ENCODE measurements at places on chromosomes 12 and 14.

DNA sequence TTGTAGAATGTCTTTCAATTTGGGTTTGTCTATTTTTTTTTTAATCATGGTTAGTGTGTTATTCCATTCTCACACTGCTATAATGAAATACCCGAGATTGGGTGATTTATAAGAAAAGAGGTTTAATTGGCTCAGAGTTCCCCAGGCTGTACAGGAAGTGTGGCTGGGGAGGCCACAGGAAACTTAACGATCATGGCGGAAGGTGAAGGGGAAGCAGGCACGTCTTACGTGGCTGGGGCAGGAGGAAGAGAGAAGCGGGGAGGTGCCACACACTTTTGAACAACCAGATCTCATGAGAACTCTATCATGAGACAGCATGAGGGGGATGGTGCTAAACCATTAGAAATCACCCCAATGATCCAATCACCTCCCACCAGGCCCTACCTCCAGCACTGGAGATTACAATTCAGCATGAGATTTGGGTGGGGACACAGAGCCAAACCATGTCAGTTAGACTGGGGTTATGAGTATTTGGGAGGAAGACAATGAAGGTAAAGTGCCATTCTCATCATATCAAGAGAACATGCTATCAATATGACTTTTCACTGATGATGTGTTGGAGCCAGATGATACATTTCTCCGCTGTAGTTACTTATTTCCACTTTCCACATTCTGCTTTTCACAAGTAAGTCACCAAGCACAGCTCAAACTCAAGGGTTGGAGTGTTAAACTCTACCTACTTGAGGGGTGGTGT, 45.8 kb downstream of the AP5M1 start:
- no peak for DNase-seq

- no peak for DNase-seq
These were observed 33.9 kb downstream of the SPTLC2 start for GRCh38 chr14:77582511-77582910.

GRCh38 chr12:107843351-107844311, 69.1 kb downstream of the ASCL4 start:
- DNase-seq, result no peak

DNA sequence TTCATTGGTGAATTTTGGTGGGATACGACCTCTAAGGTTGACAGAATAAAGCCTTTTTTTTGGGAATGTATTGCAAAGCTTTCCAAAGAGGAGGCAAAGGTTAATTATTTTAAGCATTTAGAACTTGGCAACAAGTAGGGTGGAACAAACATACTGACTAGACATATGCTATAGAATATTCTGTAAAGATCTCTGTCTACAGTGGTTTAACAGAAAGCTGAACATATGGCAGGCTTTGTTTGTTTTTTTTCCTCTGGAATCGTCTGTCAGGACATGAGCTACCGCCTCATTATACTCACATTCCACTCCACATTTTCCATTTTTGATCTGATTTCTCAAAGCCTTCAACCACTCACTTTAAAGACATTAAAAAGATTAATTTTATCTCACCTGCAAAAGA, 153.4 kb upstream of the PELI2 start:
- DNase-seq, result no peak

DNA sequence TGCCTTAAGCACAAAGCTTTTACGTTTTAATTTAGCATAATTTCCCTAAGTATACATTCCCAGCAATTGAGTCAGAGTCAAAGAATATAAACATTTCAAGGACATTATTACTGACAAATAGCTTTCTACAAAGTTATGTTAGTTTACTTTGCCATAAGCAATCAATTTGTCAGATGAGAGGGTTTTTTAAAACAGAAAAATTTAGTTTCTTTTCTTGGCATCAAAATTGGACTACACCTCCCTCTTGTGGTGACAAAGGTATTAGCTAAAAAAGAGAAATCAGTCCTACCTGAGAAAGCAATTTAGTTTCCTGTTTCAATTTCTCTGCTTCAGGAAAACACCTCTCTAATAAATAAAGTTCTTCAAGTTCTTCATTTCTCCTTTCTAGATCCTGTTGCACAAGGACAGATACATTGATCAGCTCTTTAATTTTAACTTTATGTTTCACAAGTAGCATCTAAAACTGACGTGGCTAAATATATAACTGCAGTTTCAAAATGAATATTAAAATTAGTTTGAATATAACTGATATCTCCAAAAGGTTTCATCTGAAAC, 39.9 kb downstream of the DNAI7 start:
- no peak for DNase-seq

DNA sequence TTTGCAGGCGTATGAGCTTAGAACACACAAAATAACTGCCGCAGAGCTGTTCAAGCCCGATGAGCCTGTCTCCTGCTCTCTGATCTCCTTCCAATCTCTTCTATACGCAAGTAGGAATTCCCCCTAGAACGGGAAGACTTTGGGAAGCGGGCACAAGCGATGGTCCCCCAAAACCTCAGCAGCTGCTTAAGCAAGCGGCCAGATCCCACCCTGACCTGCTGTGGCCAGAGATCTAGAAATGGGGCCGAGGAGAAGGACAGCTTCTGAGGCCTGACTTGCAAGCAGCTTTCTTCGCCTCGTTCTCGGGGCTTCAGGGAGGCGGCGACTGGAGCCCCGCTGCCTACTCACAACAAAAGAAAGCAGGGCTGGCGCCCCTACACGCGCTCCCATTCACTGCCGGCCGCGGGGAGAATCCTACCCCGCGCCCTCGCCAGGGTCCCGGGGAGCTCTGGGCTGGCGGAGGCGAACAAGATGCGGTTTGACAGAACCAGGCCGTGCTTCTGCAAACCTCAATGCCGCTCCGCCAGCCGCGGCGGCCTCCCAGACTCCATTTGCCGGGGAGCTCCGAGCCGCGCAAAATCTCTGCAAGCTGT, 922 bp downstream of the TBX5 start:
- no peak for DNase-seq

- no peak for DNase-seq
These were observed 45.1 kb downstream of the SSH1 start for GRCh38 chr12:108812324-108812723.

- DNase-seq, result no peak
These were observed 149.7 kb upstream of the ARHGAP5 start for GRCh38 chr14:31927348-31927832.

DNA sequence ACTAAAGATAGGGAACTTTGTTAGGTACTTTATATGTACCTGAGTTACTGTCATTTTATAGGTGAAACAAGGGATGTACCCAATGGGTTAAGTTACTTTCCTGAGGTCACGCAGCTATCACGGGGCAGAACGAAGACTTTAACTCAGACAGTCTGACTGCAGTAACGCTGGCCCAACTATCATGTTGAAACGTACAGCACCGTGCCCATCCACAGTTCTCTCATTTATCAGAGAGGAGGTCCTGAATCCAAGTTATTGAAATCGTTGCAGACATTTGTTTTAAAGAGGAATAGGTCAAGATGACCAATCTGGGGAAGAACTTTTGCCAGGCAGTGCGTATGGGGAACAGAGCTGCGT, 587 bp upstream of the C12orf75 start:
- no peak for DNase-seq

- DNase-seq, result no peak
These were observed 2.5 kb upstream of the PPP2R5C start for GRCh38 chr14:101758913-101759593.

GRCh38 chr12:66808606-66809005, 129.7 kb upstream of the GRIP1 start:
- no peak for DNase-seq

GRCh38 chr12:1922985-1923384, 4.5 kb upstream of the CACNA2D4 start:
- no peak for DNase-seq

- no peak for DNase-seq
These were observed 8.4 kb downstream of the KRT8 start for GRCh38 chr12:52896190-52897100.

GRCh38 chr12:115873451-115874082, 403.9 kb downstream of the MED13L start:
- DNase-seq, result no peak

DNA sequence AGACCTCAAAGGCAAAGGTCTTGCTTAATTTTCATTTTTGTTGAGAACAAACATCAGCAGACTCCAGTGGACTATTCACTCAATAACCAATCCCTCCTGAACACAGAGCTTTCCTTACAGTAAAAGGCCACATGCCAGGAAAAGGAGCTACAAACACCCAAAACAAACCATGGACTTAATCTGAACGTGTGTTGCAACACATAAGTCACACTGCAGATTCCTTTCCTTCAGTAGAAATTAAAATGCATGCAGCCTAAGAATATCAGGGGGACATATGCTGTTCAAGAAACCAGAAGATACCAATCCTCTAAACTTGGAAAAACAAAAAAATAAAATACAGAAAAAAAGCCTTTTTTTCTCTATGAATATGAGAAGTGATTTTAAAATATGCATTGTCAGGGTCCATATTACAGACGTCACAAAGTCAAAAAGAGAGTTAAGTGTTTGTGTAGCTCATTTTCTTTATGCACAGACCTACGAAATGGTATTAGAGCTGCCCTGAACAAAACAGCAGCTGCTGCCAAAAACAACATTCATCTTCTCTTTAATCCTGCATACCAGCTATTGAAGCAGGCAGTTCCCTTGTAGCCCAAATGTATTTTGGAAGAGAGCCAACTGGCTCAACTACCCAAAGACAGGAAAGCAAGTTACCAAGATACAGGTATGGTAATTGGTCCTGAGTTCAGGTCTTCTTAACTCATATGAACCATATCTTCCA, 26.2 kb downstream of the KITLG start:
- DNase-seq, result peak; percentile 25

DNA sequence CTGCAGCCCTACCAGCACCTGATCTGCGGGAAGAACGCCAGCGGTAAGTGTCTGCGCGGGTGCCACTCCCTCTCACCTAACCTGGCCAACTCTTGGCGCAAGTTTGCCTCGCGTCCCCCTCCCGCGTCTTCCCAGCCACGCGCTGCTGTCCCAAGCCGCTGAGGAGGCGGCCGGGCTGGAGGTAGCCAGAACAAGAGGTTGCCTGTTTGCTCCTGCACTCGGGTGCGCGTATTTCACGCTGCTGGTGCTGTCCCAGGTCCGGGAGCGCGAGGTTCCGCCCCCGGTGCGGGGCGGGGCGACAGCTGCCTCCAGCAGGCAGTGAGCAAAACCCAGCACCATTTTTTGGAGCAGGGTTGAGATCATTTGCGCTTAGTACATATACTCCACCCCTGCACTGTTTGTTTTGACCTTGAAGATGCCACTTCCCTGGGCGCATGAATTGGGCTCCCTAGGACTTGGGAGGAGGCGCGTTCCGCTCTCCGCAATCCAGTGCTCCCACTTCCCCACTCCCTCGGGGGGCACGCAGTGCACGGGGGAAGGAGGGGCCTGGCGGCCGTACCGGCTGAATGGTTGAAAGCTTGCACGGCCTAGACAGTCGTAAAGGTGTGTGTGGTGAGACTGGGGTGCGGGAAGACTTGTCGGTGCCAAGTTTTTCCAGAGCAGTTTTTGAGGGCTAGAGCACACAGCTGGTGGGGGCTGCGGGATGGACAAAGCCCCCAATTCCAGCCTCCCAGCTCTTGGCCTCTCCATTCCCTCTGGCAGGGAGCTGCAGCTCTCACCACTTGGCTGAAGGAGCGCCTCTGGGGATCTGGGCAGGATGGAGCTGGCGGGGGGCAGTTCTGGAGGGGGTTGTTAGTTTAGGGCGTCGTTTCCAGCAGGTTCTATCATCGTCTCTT, 226.9 kb upstream of the CRY1 start:
- DNase-seq, result peak; percentile 30

- no peak for DNase-seq
These were observed 6.4 kb downstream of the BCL11B start for GRCh38 chr14:99265571-99265970.

- peak; percentile 85 for DNase-seq
These were observed 18.8 kb downstream of the SOCS2 start for GRCh38 chr12:93591137-93591868.

DNA sequence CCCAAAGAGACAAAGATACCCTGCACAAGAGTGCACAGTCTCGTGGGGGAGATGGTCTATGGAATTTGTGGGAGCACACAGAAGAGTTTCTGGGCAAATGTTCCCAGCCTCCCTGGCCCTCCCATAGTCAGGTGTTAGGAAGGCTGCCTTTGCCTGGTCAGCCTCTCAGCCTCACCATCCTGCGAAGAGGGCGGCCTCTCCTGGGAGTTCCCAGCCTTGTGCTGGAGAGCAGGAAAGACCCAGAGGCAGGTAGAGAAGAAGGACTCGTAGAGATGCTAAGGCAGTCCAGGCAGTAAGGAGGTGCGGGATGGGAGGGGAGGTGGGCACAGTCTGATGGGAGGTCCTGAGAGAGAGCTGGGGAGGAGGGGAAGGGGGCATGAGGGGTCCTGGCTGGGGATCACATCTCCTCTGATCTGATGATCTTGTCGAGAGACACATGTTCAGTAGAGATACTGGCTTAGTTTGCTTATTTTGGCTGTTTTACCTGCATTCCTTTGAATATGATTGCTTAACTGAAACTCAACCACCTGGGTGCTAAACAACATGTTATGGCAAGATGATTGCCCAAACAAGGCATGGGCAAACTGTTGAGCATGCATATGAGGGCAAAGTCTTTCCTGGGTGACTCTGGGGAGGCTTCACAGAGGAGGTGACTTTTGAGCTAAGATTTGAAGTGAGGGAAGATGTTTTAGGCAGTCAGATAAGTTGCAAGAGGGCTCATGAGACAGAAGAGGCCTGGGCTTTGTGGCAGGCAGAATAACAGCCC, 10.5 kb downstream of the SERPINA6 start:
- DNase-seq, result no peak

DNA sequence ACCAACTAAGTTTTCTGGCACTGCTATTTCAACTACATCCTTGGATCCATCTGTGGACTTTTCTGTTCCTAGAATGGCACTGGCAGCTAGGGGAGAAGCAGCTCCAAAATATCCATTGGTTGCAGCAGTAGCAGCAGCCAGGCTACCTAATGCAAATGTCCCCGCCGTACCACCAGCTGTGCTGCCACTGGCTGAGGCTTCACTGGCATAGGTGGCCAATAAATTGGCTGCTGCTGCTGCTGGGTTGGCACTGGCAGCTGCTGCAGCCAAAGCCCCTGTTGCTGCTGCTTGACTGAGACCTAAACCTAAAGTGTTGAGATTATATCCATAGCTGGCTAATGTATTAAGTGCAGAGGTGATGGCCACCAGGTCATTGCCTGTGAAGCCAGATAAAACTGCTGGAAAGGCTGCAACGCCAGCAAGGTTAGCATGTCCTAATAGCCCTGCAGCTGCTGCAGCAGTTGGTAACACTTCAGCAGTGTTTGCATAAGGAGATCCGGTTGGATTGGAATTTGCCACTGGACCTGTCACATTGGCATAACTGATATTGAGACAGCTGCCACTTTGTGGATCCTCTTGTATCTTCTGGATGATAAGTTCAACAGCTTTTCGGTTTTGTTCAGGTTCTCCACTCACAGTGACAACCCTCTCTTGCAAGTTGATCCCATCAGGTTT, 149.5 kb downstream of the NOVA1 start:
- no peak for DNase-seq

DNA sequence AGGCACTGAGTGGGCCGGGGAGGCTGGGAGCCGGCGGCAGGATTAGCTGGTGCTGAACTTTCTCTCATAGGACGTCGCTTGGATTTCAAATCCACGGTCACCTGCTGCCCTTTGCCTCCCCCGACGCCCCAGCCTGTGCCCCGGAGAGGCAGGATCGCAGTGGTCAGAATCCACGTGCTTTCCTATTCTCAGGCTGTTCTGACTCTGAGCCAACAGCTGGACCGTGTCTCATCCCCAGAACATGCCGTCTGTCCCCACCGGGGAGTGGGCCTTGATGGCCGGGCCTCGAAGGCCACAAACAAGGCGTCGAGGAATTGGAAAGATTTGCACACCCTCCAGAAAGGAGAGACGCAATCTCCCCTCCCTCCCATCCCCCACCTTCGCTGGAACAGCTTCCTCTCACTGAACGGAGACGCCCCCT, 18.5 kb upstream of the MLXIP start:
- DNase-seq, result peak; percentile 37

GRCh38 chr12:131636266-131636665, 74.6 kb upstream of the SFSWAP start:
- DNase-seq, result no peak

- DNase-seq, result no peak
These were observed 210.2 kb upstream of the RPL10L start for GRCh38 chr14:46861753-46862152.
